Esophagus mucosa (tissue), 1 donor: ENCODE measurements at places on chromosomes 7 and 10. TPM values are rescaled to one million over a fixed set of nuclear protein-coding genes. Genes with fewer than 3 reads are reported as not detected.
A peak's percentile ranks its signal among the peaks of the same experiment; 100 is the strongest.

DNA sequence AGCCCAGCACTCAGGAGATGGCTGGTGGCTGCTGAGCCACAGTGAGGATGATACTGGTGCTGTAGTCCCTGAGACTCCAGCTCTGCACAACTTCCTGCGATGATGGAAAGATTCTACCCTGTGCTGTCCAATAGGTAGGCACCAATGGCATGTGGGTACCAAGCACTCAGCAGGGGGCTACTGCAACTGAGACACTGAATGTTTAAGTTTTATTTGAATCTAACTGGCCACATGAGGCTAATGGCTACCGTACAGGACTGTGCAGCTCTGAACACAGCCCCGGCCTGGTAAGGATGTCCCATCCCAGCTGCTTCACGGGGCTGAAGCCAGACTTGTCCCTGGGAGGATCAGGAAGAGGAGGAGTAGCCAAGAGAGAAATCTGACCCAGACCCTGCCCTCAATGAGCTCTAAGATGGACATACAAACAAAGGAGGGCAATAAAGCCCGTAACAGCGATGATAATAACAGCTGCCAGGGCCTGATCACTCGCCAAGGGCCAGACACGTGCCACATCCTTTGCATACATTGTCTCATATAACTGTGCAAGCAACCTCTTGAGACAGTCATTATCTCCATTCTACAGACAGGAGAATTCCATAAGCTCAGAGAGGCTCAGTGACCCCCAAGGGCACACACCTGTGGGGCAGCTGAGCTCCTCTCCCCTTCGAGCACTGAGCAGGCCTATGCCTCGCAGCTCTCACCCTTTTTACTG is 3.8 kb downstream of the GPRIN2 start:
- ATAC-seq, result no peak

DNA sequence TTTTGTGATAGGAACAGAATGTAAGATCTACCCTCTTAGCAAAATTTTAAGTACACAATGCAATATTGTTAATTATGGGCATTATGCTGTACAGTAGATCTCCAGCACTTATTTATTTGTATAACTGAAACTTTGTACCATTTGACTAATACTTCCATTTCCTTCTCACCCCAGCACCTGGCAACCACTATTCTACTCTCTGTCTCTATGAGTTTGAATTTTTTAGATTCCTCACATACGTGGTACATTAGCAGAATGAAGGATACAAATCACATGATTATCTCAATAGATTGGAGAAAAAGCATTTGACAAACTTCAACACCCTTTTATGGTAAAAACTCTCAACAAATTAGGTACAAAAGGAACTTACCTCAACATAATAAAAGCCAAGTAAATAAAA is 90.3 kb upstream of the DLX6 start:
- ATAC-seq, result no peak

GRCh38 chr10:30215141-30215540 is 133.9 kb downstream of the MTPAP start:
- no peak for ATAC-seq

DNA sequence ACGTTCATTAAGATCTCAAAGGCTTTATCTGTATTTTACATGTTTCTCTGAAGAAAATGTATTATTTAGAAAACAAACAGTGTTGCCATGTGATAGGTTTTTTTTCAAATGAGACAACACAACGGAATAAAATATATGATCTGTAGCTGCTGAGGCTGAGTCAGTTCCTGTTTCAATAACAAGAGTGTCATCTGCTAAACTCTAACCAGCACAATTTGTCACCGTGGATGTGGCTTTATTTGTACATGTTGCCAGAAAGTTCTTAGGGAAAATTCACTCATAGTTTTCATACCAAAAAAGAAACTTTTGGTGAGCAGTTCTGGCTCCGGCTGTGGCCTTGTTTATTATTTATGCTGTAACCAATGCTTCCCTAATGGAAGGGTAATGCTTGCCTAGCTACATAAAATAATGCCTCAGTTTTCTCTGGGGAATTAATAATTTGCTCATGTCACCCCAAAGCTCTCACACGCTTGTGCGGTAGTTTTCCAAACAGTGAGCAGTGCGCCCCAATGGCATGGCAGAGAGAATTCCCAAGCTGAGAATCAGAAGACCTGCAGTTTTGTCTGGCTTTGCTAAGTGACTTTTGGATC is 20.3 kb upstream of the KLF6 start:
- ATAC-seq, result no peak

DNA sequence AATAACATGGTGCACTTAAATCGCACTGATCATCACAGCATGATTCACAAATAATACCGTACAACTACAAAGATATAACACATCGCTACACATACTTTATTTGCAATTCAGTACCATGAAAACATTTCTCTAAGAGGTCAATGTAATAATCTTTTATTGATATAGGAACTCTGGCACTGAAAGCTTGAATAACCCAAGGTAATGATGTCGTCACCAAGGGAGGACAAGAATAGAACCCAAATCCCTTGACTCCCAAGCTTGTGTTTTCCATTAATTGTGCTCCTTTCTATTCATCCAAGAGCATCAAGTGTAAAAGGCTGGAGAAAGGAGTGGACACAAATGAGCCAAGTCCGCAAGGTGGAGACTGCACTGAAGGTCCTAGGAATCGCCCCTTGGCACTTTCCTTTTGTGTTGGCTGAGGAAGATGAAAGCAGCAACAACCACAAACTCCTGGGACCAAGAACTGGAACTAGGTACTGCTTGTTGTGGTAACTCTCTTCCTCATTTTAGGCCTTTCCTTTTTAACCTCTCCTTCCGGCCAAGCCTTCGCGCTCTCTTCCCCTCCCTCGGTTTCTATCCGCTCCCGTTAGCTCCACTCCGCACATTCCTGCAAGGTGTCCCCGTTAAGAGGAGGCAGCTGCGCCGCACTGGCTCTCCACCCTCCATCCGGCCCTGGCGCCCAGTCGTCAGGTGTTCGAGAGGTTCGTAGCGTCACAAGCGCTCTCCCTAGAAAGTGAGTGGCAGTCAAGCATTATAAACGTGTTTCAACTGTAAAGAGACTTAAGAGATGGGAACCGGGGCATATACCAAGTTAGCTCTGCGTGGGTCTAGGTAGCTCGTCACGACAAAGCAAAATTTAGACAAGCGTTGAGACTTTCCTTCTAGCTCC is 1.0 kb upstream of the CBLL1 start:
- peak; percentile 55 for ATAC-seq

DNA sequence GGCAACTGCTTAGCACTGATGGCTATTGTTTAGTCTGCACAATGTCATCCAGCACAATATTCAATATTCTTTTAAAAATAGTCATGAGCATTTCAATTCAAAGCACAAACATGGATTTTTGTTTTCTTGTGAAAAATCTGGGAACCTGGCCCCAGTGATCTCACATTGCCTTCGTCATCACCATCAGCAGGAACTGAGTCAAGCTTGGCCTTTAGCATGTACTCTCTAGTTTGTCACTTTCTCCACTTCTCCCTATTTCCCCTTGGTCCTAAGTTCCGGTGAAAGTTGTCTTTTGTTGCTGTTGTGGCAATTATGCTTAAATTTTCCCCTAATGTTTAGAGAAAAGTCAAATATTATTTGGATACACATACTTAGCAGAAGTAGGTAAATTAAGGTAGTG is 252.9 kb upstream of the SORCS1 start:
- no peak for ATAC-seq

GRCh38 chr10:128914681-128915080 is 552.4 kb upstream of the MGMT start:
- no peak for ATAC-seq

GRCh38 chr7:40526951-40527715 is 392.3 kb downstream of the SUGCT start:
- ATAC-seq, result no peak

- ATAC-seq, result no peak
Observed at GRCh38 chr10:60542657-60543056, 153.0 kb upstream of the ANK3 start.

DNA sequence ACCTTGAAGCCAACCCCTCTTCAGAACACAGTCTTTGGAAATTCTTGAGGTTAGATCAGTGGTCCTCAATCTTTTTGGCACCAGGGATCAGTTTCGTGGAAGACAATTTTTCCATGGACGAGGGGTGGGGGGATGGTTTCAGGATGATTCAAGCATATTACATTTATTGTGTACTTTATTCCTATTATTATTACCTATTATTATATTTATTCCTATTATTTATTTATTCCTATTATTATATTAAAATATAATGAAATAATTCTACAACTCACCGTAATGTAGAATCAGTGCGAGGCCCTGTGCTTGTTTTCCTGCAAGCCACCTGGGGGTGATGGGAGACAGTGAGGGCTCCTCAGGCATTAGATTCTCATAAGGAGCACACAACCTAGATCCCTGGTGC is 17.9 kb downstream of the CAMK1D start:
- no peak for ATAC-seq

GRCh38 chr10:23070913-23071218 is 24.5 kb upstream of the MSRB2 start:
- no peak for ATAC-seq

DNA sequence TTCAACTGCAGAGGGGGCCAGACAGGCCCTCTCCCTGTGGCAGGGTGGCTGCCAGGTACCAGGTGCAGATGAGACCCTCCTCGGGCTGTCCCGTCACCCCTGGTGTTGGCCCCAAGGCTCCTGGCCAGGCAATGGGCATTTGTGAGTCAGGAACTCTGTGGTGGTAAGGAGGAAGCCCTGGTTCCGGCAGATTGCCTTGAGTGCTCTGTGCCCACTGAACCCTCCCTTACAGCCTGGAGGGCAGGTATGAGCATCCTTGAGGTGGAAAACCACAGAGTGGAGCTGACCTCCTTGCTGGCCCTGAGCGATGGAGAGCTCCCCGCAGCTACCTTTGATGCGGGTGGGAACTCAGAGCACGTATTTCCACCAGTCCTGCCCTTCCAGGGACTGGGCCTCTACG is 2.0 kb downstream of the PAOX start:
- ATAC-seq, result no peak

DNA sequence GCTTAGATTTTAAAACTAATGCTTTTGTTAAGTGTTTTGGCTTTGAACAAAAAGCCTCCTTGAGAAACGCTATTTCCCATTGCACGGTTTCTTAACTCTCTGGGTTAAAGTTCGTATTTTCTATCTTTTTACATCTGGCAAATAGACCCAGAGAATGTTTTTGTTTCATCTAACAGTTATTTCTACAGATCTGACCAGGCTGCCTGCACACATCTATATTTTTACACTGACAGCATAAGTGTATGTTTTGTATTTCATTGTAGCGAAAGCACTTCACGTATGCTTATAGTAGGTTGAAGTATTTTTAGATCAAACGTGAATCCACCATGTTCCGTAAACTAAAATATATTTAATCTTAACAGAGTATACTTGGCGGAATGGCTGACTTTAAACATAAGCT is 477.3 kb downstream of the SDK1 start:
- ATAC-seq, result no peak

GRCh38 chr7:129191272-129191671 is 2.8 kb downstream of the SMO start:
- no peak for ATAC-seq

DNA sequence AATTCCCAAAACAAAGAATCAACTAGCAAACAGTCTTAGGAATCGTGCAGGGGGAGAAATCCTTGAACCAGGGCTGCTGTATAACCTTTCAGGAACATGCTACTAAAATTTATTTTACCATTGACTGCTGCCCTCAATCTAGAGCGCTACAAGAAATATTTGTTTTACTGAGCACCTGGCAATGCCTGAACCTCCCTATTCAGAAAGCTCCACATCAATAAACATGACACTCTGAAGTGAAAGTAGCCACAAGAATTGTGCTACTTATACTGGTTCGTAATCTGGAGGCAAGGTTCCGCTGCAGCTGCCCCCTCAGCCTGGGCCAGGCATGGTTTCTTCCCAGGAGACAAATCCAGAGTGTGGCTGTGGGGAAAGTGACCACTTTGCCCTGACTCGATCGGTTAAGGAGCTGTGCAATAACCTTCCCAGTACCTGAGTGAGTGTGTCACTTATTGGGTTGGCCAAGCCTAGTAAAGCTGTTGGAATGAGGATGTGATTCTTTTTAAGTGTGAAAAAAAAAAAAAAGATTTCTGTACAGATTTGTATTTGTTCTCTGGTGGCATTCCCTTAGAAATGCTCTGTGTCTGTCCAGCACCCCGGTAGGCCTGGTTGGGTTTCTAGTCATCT is 7.7 kb downstream of the VWA2 start:
- ATAC-seq, result peak; percentile 83

DNA sequence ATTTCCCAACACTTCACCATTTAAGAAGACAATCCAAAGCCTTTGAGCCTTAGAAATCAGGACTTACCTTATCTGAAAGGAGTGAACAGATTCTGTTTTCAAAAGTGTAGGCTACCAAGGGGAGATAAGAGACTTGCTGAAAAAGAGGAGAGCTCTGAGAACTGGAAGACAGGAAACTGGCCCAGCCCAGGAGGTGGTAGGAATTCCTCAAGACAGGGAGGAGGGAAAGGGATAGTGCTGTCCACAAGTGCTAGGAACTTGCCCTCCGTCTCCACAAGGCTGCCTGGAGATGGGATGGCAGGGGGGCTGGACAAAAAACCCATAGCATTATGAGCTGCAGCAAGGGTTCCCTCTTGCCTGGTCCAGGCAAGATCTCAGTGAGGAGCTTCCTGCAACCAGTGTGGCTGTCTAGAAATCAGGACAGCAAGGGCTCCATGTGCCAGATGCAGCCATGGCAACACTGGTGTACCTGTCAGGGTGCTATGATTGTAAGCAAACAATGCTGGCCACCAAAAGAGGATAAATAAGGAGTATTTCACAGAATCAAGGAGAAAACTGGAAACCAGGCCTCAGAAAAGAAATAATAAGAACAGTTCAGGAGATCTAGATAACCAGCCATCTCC is 22.7 kb upstream of the FRMD4A start:
- no peak for ATAC-seq

DNA sequence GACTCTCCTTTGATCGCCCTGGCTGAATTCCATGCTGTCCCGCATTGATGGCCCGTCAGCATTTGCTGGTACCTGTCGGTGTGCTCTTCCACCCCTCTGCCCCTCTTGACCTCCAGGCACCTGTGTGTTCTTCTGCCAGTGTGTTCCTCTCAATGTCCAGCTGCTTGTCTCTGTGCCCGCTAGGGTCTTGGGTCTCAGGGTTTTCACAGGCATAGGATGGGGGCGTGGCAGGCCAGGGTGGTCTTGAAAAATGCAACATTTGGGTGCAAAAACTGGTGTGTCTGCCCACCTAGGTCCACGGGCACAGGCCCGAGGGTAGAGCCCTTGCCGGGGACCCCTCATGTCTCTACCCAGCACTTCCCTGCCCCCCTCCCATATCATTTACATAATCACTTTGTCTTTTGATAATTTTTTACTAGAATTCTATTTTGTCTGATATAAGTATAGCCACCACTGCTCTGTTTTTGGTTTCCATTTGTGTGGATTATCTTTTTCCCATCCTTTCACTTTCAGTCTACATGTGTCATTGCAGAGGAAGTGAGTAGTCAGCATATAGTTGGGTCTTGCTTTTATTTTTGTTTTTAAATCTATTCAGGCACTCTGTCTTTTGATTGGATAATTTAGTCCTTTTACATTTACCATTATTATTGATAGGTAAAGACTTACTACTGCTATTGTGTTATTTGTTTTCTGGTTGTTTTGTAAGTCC is 46.6 kb upstream of the ADRA2A start:
- no peak for ATAC-seq

TMEM130 gene
- not detected for total RNA-seq

ABI1 gene
- total RNA-seq, result 67.0 TPM

DPY19L1 gene
- 10.4 TPM for total RNA-seq

NOBOX gene
- total RNA-seq, result not detected

NRCAM gene
- 10.9 TPM for total RNA-seq

BICC1 gene
- total RNA-seq, result 0.32 TPM

SLC26A3 gene
- 0.44 TPM for total RNA-seq

SPDYE2 gene
- total RNA-seq, result not detected

NCF1 gene
- 2.7 TPM for total RNA-seq

H2BK1 gene
- not detected for total RNA-seq

URGCP gene
- 20.6 TPM for total RNA-seq
